ENCODE measurements at places on chromosomes 13 and 19.

- DNase-seq, result no peak
Observed at GRCh38 chr19:15317392-15318071, 14.8 kb downstream of the BRD4 start.

GRCh38 chr13:82010780-82011179 is 1669.9 kb upstream of the SPRY2 start:
- DNase-seq, result no peak

- no peak for DNase-seq
Observed at GRCh38 chr19:17950310-17951156, 16.4 kb upstream of the KCNN1 start.

GRCh38 chr13:51035469-51035868 is 75.6 kb downstream of the C13orf42 start:
- no peak for DNase-seq

DNA sequence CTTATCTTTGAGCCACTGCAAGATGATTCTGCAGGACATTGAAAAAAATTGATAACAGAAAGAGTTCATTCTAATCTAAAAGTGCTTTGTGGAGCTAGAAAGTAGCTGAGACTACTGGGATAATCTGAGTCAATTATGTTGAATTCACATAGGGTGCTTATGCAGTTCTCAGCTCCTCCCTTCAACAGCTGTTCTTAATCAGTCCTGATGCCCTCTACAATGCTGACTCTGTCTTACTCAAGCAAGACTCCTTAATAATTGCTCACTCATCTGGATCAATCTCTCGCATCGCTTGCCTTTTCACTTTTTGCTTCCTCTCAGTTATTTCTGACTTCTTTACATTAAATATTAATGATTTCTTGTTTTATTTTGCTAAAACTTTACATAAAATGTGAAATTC is 182.1 kb downstream of the PCDH17 start:
- no peak for DNase-seq

DNA sequence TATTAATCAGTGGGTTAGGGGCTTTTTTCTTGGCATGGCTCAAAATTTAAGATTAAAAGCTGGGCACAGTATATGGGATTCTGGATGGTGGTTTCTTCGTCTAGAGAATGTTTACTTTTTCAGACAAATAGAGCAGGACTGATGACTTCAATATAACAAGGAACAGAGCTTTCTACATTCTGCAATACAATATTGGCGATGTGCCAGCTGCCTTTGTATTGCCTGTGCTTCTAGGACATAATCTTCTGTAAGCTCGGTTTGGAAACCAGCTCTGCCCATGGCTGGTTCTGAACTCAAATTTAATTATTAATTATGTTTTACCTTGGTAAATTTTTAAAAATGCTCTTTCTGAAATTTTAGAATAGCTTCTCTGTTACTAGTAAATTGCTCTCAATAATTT is 139.1 kb upstream of the TRPC4 start:
- no peak for DNase-seq

Measured in activated CD4-positive, alpha-beta T cell treated with anti-CD3 and anti-CD28 coated beads, Interleukin-2, amount 50 U/mL, for 4 hours (primary cell).